NCI-H187 treated with DMSO at 0.1 percent for 48 hours (cell line): ENCODE measurements at places on chromosomes 7 and 10.

DNA sequence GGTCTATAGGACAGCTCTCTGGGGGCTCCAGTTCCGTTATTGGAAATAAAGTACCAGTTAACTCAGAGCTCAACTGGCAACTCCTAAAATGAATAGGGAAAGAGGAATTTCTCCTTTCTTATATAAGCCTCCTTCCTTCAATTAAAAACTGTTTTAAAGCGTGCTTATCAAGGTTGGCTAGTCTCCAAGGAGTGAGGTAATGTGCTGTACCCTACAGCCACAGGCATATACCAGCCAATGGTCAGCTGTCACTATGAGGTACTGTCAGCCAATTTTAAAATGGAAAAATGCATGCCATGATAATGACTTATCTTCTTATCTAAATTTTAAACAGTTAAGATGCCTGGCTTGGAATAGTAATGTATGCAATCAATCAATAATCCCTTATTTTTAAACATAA lies 76.2 kb downstream of the PLCE1 start:
- DNase-seq, result no peak

DNA sequence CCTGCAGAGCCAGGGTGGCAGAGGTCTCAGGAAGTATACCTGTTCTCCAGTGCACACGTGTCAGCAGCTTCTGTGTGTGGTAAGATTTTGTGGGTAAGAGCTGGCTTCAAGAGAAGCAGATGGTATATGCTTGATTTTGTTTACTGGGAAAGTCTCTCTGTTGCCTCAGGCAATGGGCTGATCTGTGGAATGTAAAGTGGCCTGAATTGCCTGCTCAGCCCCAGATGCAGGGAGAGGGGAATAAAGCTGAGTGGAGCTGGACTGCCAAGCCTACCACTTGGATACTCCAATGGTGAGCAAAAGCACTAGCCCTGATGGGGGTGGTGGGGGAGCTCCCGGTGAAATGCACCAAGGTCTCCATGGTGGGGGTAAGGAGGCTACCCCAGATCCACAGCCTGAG lies 156.1 kb downstream of the WDR11 start:
- no peak for DNase-seq

DNA sequence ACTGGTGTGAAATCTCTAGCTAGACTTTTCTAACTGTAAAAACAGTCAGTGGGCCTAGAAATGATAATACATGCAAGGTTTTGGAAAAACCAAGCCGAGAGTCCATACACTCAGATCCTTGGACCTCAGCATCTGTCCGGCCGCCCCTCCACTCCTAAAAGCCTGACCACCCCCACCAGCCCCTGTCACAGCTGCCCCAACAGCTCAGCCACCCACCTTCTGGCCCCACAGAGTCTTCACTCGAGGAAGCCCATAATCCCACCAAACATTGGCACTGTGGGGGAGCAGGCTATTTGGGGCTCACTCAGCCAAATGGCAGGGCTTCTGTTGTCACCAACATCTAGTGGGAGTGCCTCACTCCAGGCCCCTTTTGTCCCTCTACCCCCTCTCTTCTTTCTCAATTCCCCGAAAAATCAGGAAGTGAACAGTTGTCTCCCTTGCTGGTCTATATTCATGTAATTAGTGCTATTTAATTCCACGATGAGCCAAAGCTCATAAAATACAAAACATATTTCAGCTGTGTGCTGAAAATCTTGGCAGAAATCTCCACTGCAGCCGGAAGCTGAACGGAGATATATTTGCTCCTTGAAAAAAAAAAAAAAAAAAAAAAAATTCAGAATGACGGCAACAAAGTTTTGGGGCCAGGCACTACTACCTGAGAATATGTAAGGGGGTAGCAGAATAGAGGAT lies 55.5 kb downstream of the PLXNA4 start:
- no peak for DNase-seq

GRCh38 chr7:2602406-2603043 lies 29.3 kb upstream of the TTYH3 start:
- no peak for DNase-seq

- no peak for DNase-seq
Observed at GRCh38 chr7:17326378-17326777, 27.9 kb downstream of the AHR start.

DNA sequence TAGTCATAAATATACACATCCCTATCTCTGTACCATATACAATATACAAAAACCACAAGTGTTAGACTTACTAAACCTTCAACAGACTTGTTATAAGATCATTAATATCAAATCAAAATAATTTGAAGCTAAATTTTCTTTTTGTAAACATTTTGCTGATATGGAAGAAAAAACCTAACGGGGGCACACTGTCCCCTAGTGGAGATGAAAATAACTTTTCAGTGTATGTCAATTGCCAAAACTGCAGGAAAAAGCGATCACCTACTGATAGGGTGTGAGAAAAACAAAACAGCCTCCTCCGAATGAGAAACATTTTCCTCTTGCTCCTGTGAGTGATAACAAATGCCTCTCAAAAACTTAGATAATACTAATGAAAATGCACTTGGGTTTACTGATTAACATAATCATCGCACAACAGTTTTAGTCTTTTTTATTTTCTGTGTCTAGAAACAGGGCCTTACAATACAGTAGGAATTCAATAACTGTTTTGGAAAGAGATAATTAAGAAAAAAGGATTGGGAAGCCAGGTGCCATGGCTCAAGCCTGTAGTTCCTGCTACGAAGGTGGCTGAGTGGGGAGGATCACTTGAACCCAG lies 322.7 kb downstream of the CRPPA start:
- DNase-seq, result no peak

- no peak for DNase-seq
Observed at GRCh38 chr7:26334166-26334859, 42.7 kb downstream of the SNX10 start.

- DNase-seq, result no peak
Observed at GRCh38 chr10:96596422-96597407, 9.9 kb upstream of the TM9SF3 start.
